ENCODE measurements at places on chromosomes 6 and 20. TPM values are rescaled to one million over a fixed set of nuclear protein-coding genes. Genes with fewer than 3 reads are reported as not detected.
A peak's percentile ranks its signal among the peaks of the same experiment; 100 is the strongest.

- DNase-seq, result no peak
Observed at GRCh38 chr6:33742092-33742491, 4.6 kb downstream of the IP6K3 start.

DNA sequence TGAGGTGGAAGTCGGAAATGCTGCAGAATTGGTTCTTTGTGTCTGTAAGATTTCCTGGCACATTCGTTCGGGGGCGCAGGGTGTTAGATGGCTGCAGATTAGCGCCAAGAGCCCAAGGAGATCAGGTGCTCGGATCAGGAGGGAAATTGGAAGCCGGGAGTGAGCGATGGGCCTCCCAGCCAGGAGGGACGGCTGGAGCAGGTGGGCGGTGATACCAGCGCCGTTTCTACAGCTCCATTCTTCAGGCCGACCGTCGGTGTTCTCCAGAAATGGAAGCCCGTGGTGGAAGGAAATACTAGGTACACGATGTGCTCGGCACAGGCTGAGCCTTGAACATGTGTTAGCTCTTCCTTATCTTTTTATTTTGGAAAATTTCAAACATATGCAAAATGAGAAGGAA lies 6.5 kb downstream of the SIRPA start:
- no peak for DNase-seq

- DNase-seq, result peak; percentile 85
Observed at GRCh38 chr6:56227071-56227879, 20.1 kb downstream of the COL21A1 start.

GRCh38 chr6:52155791-52156576 lies 30.2 kb upstream of the IL17A start:
- DNase-seq, result peak; percentile 31

Gene CDC40
- 25.3 TPM for total RNA-seq

Gene BPIFA1
- 0.48 TPM for total RNA-seq

Gene DNAAF9
- 26.1 TPM for total RNA-seq

Gene C20orf202
- 1.0 TPM for total RNA-seq
